ENCODE measurements at places on chromosomes 4 and X.

DNA sequence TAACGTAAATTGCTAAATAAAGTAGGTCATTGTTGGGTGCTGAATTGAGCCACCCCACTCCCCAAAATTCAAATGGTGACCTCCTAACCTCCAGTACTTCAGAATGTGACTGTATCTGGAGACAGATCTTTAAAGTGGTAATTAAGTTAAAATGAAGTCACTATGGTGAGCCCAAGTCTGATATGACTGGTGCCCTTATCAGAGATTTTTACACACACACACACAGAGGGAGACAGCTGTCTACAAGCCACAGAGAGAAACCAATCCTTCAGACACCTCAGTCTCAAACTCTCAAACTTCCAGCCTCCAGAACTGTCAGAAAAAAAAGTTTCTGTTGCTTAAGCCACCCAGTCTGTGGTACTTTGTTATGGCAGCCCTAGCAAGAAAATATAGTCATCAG, 879.2 kb upstream of the INTU start:
- DNase-seq, result no peak

GRCh38 chr4:27828843-27829242, 968.2 kb downstream of the STIM2 start:
- no peak for DNase-seq

GRCh38 chr4:55866973-55867574, 13.6 kb downstream of the EXOC1 start:
- no peak for DNase-seq

- peak; percentile 47 for DNase-seq
Measured at GRCh38 chr4:182642831-182643230, 274.4 kb downstream of the DCTD start.

DNA sequence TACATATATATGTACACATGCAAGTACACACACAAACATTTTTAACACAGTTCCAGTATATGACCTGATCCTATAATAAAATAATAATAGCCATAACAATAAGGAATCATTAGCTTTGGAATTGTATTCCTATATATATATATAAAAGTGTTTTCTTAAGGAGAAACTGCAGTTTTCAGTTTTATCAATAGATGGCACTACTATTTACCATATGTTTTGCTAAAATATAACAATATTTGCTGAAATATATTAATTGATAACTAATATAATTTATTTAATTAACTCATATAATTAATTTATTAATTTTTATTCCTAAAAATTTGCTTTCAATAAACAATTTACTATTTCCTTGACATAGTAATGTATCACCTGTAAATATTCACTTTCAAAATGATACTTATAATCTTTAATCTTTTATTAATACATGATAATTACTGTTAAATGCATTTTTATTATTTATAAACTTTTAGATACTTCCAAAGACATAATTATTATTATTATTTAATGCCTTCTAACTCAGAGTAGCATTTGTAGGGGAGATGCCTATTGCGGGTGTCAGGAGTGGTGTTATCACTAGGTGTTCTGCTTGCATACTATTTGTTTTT, 599.5 kb downstream of the FSTL5 start:
- no peak for DNase-seq

DNA sequence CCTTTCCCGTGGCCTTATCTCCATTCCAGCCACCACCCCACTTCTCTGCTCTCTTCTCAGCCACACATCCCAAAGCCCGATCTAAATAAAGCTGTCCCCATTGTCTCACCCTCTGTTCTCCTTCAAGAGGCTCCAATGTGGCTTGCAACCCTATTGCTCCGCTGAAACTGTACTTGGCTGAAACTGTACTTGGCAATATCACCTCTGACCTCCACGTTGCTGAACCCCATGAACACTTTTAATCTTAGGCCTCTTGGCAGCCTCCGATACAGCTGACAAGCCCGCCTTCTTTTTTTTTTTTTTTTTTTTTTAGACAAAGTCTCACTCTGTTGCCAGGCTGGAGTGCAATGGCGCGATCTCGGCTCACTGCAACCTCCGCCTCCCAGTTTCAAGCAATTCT, 12.1 kb downstream of the DCTD start:
- no peak for DNase-seq

- DNase-seq, result no peak
Measured at GRCh38 chrX:123736333-123736921, 3.6 kb upstream of the THOC2 start.

- no peak for DNase-seq
Measured at GRCh38 chr4:164381859-164382258, 372.1 kb upstream of the SMIM31 start.

DNA sequence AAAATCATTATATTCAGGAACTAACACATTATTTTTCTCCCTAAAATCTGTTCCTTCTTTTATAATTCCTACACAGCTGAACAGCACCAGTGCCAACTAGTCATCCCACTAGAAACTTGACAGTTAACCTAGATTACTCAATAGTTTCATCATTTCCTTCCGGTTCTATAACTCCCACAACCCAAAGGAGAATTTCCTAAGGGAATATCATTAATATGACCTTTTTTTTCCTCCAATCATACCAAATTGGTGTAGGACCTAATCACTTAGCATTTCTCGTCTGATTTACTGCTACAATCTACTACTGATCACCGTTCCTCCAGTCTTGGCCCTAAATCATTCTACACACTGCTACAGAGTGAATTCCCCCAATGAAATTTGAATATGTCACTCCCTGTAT, 45.9 kb downstream of the WDFY3 start:
- no peak for DNase-seq

DNA sequence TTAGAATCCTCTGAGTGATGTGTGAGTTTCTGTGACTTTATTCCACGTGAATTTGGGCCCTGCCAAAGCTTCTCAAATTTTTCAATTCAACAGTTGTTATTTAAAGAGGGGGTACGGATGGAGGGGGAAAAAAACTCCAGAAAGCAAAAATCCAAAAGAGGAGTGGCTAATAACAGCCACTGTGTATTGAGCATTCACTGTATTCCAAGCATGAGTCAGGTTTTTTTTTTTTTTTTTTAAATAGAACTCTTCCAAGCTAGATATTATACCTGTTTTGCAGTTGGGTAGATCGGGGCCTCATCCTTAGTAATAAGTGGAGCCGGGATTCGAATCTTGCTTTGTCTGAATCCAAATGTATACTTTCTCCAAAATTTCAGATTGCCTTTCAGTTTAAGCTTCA, 6.4 kb upstream of the RHOH start:
- DNase-seq, result no peak

DNA sequence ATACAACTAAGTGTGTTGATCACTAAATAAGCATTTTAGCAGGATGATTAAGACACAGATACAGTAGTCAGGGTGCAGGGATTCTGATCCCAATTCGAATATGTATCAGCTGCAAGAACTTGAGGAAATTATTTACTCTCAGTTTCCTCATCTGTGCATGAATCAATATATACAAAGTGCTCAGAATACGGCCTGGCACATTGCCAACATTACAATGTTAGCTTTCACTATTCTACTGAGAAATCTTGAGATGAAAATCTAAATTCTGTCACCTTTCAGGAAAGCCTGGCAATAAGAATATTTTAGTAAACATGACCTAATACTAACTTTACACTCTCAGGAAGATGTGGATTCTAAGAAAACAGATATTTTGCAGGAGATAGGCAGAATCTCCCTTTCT, 1001.6 kb upstream of the IGFBP7 start:
- DNase-seq, result no peak

DNA sequence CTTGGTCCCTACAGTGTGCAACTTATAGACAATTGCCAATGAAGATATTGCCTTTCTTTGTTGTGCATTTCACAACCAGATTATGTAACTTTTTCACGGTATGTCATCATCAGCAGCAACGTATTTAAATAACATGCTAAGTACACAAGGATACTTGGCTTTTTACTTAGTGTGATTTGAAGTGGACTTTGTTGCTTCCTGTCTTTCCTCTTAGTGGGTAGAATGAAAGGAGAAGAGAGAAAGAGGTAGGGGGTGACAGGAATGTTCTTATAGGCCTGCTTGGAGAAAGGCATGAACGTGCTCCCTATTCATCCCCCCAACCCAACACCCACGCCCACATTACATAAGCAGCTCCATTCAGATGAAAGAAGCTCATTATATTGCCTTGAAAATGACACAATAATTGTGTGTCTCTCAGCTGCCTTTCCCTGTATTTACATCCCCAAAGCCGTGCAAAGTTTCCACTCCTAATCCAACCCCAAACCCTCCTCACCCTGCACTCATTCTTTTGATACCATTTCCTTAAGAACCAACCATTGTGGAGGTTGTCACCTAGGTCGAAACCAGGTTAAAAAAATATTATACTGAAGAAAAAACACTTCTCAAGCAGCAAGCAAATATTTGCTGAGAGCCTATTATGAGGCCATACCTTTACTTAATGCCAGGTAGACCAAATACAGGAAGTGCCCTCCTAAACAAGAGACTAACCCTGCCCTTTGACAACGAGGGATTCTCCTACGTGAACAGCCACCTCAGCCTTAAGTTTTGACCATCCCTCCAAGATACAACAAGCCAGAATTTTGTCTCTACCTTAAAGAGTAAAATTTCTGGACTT, 25.2 kb upstream of the GK start:
- DNase-seq, result no peak

- no peak for DNase-seq
Measured at GRCh38 chr4:35925806-35926205, 318.5 kb downstream of the ARAP2 start.

GRCh38 chr4:108351791-108352190, 183.1 kb upstream of the LEF1 start:
- DNase-seq, result no peak

- peak; percentile 21 for DNase-seq
Measured at GRCh38 chr4:181301735-181302710, 941.2 kb upstream of the TENM3 start.

DNA sequence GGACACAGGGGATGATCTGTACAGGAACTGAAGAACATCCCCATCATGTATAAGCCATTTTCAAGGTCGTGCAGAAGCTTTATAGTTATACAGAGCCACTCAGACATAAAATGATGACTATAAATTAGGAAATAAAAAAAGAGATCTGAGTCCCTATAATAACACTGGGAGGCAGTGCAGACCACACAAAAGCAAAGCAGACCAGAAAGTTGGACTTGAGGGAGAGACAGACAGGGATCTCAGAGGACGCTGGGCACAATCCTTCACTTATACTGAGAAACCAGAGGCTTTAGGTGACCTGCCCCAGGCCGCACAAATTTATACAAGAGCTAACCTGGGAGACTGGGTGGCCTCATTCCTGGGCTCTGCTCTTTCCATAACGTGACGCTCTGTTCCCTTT, 70.5 kb downstream of the HADH start:
- peak; percentile 65 for DNase-seq

DNA sequence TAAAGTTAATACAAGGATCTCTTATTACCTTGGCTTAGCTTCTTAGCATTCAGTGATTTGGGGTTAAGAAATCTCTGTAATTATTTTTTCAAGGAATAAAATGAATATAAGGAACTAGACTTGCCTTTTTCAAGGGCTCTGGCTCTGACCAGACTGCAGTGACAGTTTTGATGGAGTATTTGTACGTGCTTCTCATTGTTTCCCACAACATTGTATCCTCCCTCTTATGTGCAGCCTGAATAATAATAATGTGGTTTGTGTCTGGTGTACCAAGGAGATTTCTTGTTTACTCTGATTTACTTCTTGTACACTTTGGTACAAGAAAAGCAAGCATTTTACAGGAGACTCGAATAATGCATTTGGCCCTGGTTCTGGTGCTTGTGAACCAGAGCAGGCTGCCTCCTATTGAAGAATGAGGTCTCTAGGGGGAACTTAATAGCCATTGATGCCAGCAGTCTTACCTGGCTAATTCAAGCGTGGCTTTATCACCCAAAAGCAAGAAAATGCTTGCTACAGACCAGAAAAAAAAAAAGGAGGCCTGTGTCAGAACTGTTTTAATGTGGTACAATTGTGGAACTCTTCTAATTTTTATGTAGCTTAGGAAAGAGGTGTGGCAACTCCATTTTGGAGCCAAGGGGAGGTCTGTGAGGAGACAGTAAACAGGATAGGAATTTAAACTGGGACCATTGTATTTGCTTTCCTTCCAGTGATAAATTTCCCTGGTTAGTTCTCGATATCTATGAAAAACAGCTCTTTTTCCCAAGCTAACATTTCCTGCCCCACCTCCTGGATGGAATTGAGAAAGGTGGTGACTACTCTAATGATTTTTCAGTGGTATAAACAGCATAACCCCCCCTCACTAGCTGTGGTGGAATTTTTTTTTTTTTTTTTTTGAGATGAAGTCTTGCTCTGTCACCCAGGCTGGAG, 5.6 kb downstream of the OTC start:
- DNase-seq, result no peak

DNA sequence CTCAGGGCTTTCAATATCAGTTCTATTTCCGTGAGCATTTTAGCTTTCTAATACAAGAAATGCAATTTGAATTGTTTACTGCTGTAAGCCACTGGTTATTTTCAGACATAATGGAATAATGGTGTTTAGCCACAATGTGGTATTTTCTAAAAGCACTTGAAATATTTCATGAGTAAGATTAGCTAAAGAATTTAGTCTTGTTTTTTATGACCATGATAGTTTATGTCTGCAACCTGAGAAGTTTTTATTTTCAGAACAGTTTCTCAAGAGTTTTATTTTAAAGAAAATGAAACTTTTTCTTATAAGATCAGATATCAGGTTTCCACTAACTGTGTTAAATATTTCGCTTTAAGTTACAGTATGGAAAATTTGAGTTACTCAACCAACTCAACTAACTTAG, 60.2 kb downstream of the SLIT2 start:
- DNase-seq, result peak; percentile 71

- no peak for DNase-seq
Measured at GRCh38 chrX:47539860-47540259, 21.1 kb upstream of the ARAF start.

GRCh38 chrX:70907900-70908299, 611 bp downstream of the TEX11 start:
- DNase-seq, result no peak

GRCh38 chr4:10554694-10555093, 97.5 kb upstream of the ZNF518B start:
- no peak for DNase-seq

GRCh38 chr4:20166544-20166943, 85.2 kb upstream of the SLIT2 start:
- DNase-seq, result no peak

GRCh38 chrX:154037754-154038153, 18.1 kb upstream of the IRAK1 start:
- DNase-seq, result no peak

- no peak for DNase-seq
Measured at GRCh38 chrX:108735091-108735678, 1.2 kb downstream of the IRS4 start.

DNA sequence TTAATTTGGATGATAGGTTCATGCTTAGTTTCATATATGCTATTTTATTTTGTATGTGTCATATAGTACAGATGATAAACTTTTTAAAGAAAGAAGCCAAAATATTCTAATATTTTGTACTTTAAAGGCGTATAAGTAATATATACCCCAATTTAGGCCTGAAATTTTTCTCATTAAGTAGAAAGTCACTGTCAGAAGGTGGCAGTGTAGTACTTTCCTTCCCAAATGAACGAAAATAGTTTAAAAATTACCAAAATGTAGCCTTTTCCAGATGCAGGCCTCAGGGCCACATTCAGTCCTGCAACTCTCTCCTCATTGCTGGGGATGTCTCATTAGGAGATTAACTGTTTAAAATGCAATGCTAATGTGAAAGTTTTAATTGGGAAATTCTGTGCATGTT, 1263.6 kb downstream of the C4orf33 start:
- DNase-seq, result no peak
